ENCODE measurements at places on chromosomes 2 and 18.

DNA sequence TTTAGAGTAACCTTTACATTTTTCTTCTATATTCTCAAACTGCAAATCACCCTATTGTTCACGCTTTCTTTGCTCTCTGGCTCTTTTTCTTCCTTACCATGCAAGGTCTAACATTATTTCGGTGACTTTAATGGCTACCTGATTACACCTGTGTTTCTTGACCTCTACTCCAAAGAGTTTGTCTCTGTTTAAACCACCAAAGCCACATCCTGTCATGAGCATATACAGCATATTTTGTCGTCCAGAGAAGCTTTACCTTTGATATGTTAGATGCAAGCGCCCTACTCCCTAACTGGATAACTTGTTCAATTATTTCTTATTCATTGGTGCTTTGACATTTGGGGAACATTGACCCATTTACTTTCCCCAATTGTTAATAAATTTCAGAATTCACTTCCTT is 565.1 kb upstream of the GCFC2 start:
- no peak for DNase-seq

DNA sequence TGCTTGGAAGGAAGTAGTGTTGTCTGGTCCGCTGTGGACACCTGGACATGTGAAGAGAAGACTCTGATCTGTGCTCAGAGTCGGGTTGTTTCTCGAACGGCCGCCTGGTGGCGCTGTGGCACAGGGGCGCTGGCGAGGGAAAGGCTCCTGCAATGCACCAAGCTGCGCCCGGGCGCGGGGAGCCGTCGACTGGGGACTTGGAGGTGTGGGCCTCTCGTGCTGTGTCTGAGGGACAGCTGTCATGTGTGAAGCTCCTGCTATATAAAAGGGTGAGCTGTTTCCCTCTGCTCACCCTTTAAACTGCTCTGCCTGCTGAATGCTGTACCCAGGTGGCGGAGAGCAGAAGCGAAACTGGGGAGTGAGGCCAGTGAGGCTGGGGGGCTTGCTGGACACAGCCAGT is 44.0 kb downstream of the GNAL start:
- peak; percentile 95 for DNase-seq

DNA sequence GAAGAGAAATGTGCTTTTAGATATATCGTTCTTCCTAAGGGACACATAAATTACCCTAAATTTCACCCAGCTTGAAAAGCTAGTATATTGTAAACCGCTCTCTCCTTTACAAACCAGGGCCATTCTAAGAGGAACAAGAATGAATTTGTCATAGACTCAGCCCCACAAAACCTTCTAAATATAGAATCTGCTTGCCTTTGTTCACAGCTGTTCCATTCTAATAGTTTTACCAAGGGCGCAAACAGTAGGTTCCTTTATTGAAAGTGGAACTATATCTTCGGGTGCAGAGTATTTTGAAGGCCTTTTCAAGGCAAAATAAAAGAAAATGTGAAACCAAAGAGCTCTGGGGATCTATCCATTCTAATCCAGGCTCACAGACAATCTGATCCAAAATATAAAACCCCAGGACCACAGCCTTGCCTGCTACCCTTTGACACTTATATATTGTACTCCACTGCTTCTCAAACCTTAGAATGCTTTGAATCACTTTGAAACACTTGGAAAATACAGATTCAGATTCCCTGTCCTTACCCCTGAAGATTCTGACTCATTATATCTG is 316.8 kb downstream of the PAX3 start:
- no peak for DNase-seq

DNA sequence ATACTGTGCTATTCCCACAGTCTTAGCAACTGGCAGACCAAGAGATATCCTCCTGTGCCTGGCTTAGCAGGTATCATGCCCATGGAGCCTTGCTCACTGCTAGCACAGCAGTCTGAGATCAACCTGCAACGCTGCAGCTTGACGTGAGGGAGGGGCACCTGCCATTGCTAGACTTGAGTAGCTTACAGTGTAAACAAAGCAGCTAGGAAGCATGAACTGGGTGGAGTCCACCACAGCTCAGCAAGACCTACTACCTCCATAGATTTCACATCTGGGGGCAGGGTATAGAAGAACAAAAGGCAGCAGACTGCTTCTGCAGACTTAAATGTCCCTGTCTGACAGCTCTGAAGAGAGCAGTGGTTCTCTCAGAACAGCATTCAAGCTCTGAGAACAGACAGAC is 74.8 kb downstream of the AKAIN1 start:
- no peak for DNase-seq

DNA sequence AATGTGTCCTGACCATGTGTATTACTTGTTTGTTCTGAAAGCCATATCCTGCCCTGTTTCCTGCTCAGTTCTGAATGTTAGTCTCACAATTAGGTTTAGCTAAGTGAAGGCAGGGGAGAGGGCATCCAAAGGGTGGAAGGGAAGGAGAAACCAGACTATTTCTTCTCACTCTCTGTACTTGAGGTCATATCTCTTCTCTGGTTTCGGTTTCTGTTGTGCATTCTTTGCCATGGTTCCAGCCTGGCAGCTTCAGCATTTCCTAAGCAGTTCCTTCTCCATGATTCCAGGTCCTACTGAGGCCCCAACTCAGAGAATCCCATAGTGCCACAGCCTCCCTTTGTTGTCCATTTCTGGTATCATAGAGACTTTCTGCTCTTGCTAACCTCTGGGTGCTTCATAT is 40.3 kb upstream of the HNMT start:
- no peak for DNase-seq

GRCh38 chr2:8549942-8550341 is 131.9 kb upstream of the ID2 start:
- DNase-seq = no peak

DNA sequence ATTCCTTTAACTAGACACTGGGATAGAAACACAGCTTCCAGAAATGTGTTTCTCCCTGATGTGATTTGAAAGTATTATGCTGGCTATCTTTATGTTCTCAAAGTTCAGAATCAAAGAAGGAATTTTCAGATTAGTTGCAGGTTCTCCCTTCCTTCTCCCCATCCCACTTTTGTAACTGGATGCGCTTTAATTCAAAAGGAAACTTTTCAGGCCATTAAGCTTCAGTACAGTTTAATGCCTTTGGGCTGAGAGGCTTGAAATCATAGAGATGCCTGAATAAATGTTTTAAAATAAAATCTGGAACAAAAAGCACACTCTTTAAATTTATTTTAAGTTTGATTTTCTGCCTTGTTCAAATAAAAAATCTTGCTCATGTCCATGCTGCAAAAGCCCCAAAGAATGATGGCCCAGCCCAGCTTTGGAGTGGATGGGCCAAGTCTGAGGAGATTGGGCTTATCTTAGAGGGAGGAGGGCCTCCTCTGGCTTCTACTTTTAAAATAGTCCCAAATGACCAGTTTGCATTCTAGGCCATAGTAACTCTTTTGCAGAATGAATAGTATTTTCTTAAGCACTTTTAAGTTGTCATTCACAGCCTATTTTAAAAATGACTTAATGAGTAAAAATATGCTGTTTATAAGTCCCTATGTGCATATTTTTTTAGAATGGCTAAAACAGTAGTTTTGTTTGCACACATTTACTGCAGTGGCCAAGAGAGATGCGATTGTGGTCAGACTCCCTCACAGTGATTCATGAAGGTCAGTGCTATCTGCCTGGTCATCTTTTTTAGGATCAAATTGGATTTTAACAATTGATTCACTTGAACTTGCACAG is 129.2 kb downstream of the MTX2 start:
- DNase-seq = no peak

DNA sequence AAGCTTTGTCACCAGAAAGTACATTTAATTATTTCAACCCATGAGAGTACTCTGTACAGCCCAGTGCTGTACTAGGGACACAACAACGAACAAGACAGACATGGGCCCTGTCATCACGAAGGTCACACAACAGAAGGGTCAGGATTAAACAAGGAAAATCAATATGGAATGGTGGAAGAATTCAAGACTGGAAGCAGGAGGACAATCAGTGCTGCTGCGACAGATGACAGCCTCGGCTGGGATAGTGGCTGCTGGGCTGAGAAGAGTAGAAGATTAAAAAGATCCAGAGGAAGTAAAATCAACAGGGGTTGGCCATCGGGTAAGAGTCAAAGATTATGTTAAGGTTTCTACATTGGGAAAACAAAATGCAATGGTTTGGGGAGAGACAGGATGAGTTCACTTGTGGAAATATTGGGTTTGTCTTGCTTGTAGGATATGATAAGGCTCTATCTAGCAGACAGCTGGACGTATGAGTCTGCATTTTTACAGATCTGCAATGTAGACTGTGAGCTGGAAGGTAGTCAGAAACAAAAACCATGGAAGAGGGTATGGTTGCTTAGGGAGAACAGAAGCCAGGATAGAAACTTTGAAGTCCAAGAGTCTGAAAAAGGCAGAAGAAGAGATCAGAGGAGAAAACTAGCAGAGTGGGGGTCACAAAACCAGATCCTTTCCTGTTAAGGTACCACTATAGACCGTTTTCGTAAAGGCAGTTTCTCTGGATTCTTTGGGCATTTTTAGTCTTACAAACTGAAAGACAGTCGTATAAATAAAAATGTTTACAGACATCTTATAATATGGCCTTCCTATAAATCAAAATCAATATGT is 84.1 kb downstream of the PRELID3A start:
- no peak for DNase-seq

- no peak for DNase-seq
Observed at GRCh38 chr2:45741161-45741850, 89.8 kb downstream of the PRKCE start.

DNA sequence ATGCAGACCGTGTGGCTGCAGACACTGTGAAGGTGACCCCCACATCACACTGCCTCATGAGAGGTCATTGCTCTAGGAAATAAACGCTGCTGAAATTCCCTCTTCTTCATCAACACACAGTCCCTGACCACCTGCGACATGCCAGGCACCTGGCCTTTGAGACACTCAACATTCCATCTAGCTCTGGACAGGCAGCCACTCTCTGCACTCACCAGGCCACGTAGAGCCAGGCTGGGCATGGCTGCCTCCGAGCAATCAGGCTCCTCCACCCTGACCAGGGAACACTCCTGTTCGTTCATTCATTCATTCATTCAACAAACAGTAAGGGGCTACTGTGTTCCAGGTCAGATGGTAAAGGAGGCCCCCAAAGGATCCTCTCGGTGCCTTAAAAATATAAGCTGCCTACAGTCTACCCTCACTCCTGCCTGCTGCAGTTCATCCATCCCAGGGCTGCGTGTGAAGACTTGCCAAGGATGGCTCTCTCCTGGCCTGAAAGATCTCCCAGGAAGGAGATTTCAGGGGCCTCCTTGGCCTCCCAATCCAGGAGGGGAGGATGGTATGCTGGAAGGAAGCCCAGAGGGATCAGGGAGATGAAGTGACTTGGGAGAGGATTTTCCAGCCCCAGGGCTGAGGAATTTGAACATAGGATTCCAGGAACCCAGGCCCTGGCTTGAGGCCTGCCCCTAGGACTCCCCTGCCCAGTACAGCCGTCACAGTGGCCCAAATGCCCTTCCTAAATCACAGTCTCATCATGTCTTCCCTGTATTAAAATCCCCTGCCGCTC is 66.7 kb downstream of the TNS1 start:
- no peak for DNase-seq

GRCh38 chr2:230875347-230876315 is 10.9 kb downstream of the ITM2C start:
- no peak for DNase-seq

GRCh38 chr2:45979065-45979464 is 318.1 kb upstream of the EPAS1 start:
- DNase-seq = peak; percentile 60

DNA sequence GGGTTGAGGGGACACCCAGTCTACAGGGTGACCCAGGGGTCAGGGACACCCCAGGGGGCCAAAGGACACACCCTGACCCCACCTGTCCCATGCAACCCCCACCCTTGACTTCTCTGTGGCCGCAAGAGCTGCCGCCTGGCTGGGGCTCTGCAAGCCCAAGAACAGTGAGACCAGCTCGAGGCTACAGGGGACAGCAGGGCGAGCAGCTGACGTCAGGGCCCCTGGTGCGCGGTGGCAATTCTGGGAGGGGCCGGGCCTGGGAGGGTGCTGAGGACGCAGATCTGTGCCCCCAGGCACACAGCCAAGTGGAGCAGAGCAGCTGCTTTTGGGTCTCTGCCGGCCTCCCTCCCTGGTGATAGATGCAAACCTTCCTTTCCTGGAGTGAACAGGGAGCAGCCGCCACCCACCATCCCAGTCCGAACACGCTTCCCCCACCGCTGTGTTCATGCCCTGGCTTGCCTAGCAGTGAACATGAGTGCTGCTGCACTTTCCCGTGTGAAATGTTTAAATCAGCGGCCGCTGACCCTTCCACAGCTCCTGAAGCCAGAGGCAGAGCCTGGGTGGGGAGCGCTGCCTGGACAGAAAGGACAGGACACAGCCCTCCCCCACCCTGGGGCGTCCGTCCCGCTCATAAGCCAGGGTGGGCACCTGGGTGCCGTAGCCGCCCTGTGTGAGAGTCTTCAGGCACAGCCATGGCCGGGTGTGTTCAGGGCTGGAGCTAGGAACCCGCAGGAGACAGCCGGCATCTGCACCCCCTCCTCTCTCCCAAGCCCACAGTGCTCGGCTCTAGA is 46.9 kb downstream of the SLC66A2 start:
- DNase-seq = no peak

- DNase-seq = no peak
Observed at GRCh38 chr2:207951734-207952470, 73.4 kb downstream of the PLEKHM3 start.

GRCh38 chr18:35345460-35345921 is 1.3 kb upstream of the ZNF24 start:
- DNase-seq = no peak

- no peak for DNase-seq
Observed at GRCh38 chr18:4358618-4359017, 96.5 kb downstream of the DLGAP1 start.

DNA sequence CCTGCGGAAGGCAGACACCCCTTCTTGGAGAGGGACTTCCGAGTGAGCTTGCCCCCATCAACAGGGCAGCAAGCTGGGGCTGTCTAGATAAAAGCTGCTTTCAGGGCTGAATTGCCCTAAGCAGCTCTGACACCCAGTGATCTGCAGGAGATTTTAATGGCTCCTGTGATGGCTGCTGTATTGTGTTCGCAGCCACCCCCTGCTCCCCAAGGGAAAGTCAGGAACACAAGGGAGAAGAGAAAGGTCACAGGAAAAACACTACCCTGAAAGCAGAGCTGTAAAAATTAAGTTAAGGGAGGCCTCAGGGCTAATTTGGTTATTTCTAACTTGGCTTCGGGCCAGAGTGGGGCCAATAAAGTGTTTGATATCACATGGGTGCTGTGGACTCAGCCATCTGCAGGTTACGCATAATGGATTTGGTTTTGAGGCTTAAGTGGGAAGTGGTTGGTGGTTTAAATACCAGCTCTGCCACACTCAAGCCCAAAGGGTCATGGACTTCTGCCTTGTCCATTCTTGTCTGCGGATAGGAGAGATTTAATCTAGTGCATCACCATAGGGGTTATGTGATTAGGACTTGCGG is 147.6 kb downstream of the CLIP4 start:
- DNase-seq = no peak
